Pancreas (tissue), 10 donors: ENCODE measurements at places on chromosomes 4 and X. TPM values are rescaled to one million over a fixed set of nuclear protein-coding genes. Genes with fewer than 3 reads are reported as not detected.

DNA sequence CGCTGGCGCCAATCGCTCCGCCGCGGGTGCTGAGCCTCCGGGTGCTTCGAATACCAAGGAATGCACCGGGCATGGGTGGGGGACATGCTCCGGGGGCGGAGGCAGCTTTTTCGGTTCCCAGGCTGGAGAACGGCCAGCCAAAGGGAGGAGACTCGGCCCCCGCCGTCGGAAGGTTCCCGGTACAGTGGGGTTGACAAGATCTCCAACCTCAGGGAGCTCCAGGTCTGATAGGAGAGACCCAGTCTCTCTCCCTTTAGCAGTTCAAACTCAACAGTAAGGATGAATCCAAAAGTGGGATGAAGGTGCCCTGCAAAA lies 29.1 kb upstream of the BCORL1 start:
- no peaks in the 10 kb centered on the region for H3K27me3 ChIP-seq
- no peaks in the 10 kb centered on the region for H3K4me1 ChIP-seq
- H3K27ac ChIP-seq = no peak overlapping the region
- no peak for DNase-seq
- H3K4me3 ChIP-seq = peak overlapping the region; percentile 14

DNA sequence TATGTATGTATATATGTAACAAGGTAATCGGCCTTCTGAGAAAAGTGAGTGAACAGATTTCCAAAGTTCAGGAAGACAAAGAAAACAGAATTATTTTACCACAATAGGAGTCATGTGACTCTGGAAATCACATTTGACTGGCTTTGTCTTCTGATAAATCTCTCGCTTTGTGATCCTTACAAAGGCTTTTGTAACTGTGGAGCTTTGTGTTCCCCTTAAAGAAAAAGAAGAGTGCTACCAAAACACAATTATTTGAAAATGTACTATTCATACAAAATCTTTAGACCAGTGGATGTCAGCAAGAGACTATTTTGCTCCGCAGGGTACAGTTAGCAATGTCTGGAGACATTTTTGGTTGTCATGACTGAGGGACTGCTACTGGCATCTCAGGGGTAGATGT lies 238.8 kb downstream of the LDB2 start:
- H3K27ac ChIP-seq = no peak overlapping the region
- no peak for DNase-seq
- H3K4me3 ChIP-seq = no peak overlapping the region
- H3K36me3 ChIP-seq = no peaks in the 10 kb centered on the region
- no peaks in the 10 kb centered on the region for H3K4me1 ChIP-seq

DNA sequence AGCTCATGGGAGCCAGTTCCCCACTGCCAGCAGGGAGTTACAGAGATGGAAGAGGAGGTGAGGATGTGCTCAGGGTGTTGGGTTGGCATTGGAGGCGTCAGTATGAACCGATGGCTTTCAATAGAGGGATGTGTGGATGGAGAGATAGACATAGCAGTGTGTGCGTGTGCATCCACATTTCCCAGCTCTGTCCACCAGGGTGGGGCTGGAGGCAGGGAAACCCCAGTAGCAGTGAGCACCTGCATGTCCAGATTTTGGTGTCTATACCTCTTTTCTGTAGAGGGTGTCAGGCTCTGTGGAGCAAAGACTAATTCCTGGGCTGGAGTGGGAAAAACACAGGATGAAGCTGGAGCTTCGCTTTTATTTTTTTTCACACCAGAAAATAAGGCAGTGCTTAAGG lies 37.2 kb upstream of the HGFAC start:
- H3K4me3 ChIP-seq = no peak overlapping the region
- no peaks in the 10 kb centered on the region for H3K27me3 ChIP-seq
- no peaks in the 10 kb centered on the region for H3K4me1 ChIP-seq
- no peak for DNase-seq
- H3K27ac ChIP-seq = no peak overlapping the region
- H3K36me3 ChIP-seq = no peaks in the 10 kb centered on the region

GRCh38 chr4:182555997-182556418 lies 312.8 kb downstream of the TENM3 start:
- H3K36me3 ChIP-seq = no peaks in the 10 kb centered on the region
- no peak overlapping the region for H3K4me3 ChIP-seq
- H3K27me3 ChIP-seq = no peaks in the 10 kb centered on the region
- no peaks in the 10 kb centered on the region for H3K4me1 ChIP-seq

- peak overlapping the region; percentile 99 for H3K4me3 ChIP-seq
- no peaks in the 10 kb centered on the region for H3K36me3 ChIP-seq
- H3K27ac ChIP-seq = peak overlapping the region; percentile 69
- no peaks in the 10 kb centered on the region for H3K4me1 ChIP-seq
- DNase-seq = no peak
Measured at GRCh38 chr4:499567-499966, 557 bp downstream of the PIGG start.

GRCh38 chr4:140720387-140721304 lies 35.5 kb downstream of the TBC1D9 start:
- no peak overlapping the region for H3K4me3 ChIP-seq
- peaks cover 18% of the 10 kb centered on the region for H3K4me1 ChIP-seq
- no peaks in the 10 kb centered on the region for H3K27me3 ChIP-seq
- no peaks in the 10 kb centered on the region for H3K36me3 ChIP-seq
- no peak for DNase-seq
- peak overlapping the region; percentile 31 for H3K27ac ChIP-seq

- H3K4me3 ChIP-seq = no peak overlapping the region
- H3K36me3 ChIP-seq = no peaks in the 10 kb centered on the region
- no peaks in the 10 kb centered on the region for H3K27me3 ChIP-seq
- no peaks in the 10 kb centered on the region for H3K4me1 ChIP-seq
- no peak for DNase-seq
Measured at GRCh38 chr4:153890761-153891160, 101.9 kb upstream of the SFRP2 start.

DNA sequence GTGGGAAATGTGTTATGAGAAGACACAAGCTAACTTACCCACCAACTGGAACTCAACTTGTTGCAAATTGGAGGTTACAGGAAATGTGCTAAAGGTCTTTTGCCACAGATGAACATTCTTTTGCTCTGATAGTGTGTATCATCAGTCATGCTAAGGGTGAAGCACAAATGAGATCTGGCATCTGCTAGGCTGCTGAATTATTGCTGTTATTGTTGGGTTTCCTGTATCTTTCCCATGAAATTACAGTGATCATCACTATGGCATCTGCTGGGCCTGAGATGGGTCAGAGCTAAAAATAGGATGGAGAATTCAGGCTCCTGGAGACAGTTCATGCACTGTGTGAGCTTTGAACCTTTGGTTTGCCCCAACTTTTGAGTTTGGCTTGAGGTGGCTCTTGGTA lies 124.5 kb downstream of the NPNT start:
- H3K27ac ChIP-seq = no peak overlapping the region
- no peaks in the 10 kb centered on the region for H3K36me3 ChIP-seq
- H3K4me1 ChIP-seq = no peaks in the 10 kb centered on the region
- H3K4me3 ChIP-seq = no peak overlapping the region
- DNase-seq = no peak

- no peaks in the 10 kb centered on the region for H3K36me3 ChIP-seq
- H3K27ac ChIP-seq = no peak overlapping the region
- H3K4me1 ChIP-seq = no peaks in the 10 kb centered on the region
- no peaks in the 10 kb centered on the region for H3K27me3 ChIP-seq
- H3K4me3 ChIP-seq = no peak overlapping the region
Measured at GRCh38 chrX:108312011-108312410, 126.2 kb downstream of the COL4A6 start.

DNA sequence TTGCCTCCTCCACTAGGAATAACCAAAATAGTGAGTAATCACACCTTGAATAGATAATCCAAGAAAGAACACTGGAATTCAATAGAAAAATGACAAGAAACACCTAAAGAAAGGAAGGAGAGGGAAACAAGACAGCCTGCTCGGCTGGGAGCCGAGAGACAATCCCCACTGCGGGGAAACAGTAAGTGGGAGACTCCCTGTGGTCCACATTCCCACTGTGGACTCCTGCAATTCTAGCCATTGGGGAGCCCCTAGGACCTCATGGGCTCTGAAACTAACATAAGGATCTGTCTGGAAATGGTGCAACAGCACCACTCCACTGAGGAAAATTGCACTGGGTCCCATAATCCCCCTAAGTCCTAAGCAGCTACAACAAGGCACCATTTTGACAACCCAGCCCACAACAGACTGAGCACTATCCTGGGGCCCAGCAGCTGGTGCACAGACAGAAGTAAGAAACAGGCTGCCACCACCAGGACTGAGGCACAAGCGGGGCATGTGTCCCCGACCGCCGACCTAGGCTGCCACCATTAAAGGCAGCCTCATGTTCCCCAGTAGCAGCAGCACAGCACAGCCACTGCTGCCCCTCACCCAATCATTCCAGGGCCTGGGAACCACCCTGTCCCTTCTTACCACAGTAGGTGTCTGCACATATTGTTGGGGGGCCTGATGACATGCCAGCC lies 14.2 kb downstream of the LRBA start:
- no peaks in the 10 kb centered on the region for H3K36me3 ChIP-seq
- H3K27ac ChIP-seq = no peak overlapping the region
- H3K27me3 ChIP-seq = no peaks in the 10 kb centered on the region
- no peaks in the 10 kb centered on the region for H3K4me1 ChIP-seq
- no peak overlapping the region for H3K4me3 ChIP-seq
- no peak for DNase-seq

- no peak for DNase-seq
- no peak overlapping the region for H3K4me3 ChIP-seq
- no peaks in the 10 kb centered on the region for H3K27me3 ChIP-seq
- no peaks in the 10 kb centered on the region for H3K4me1 ChIP-seq
- no peaks in the 10 kb centered on the region for H3K36me3 ChIP-seq
Measured at GRCh38 chr4:63580796-63581475, 828.3 kb downstream of the TECRL start.

GRCh38 chr4:111045992-111046391 lies 423.1 kb upstream of the PITX2 start:
- no peaks in the 10 kb centered on the region for H3K36me3 ChIP-seq
- no peak overlapping the region for H3K27ac ChIP-seq
- H3K4me3 ChIP-seq = no peak overlapping the region
- H3K4me1 ChIP-seq = no peaks in the 10 kb centered on the region
- no peaks in the 10 kb centered on the region for H3K27me3 ChIP-seq
- no peak for DNase-seq

DNA sequence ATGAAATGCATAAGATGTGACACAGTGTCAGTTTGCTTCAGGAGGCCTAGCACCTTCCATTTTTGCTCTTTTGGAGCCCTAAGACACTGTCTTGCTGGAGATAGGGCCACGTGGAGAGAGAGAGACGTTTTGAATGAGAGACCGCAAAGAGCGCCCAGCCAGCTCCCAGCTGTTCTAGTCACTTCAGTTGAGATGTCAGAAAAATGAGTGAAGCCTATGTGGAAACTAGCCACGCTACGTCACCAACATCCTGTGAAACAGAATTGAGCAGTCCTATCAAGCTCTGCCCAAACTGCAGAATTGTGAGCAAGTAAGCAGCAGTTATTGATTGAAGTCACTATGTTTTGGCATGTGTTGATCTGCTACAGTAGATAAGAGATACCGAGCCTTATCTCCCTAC lies 13.1 kb downstream of the GPR82 start:
- no peaks in the 10 kb centered on the region for H3K36me3 ChIP-seq
- DNase-seq = no peak
- no peaks in the 10 kb centered on the region for H3K4me1 ChIP-seq

GRCh38 chr4:38180456-38180855 lies 220.3 kb downstream of the PTTG2 start:
- H3K27ac ChIP-seq = no peak overlapping the region
- H3K4me3 ChIP-seq = no peak overlapping the region
- no peaks in the 10 kb centered on the region for H3K36me3 ChIP-seq
- no peaks in the 10 kb centered on the region for H3K27me3 ChIP-seq
- no peak for DNase-seq

DNA sequence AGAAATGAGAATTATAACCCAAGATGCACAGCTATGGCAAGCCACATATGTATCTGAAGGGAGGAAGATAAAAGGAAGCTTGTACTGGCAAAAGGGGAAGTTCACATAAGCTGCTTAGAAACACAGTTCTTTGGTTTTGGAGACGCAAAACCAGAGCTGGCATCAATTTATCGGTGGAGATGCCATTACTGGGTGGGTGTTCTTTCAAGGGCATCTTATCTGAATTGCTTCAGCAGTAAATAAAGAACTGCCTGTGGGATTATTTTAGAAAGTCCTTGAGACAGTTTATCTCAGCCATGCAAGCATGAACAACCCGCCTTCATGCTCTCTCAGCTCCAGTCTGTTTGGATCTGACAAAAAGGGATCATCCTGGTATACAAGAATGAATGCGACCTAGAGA lies 60.8 kb downstream of the DDX60 start:
- H3K4me1 ChIP-seq = no peaks in the 10 kb centered on the region
- no peak overlapping the region for H3K4me3 ChIP-seq
- H3K27me3 ChIP-seq = no peaks in the 10 kb centered on the region
- no peak for DNase-seq

GRCh38 chr4:140151699-140152012 lies 2.3 kb downstream of the MAML3 start:
- H3K4me1 ChIP-seq = peaks cover 37% of the 10 kb centered on the region
- H3K4me3 ChIP-seq = peak overlapping the region; percentile 69
- H3K27ac ChIP-seq = peak overlapping the region; percentile 92
- no peaks in the 10 kb centered on the region for H3K27me3 ChIP-seq
- H3K36me3 ChIP-seq = no peaks in the 10 kb centered on the region
- peak; percentile 76 for DNase-seq

- H3K36me3 ChIP-seq = no peaks in the 10 kb centered on the region
- peaks cover 4% of the 10 kb centered on the region for H3K4me1 ChIP-seq
- no peak overlapping the region for H3K27ac ChIP-seq
Measured at GRCh38 chrX:38837389-38837788, 36.1 kb downstream of the MID1IP1 start.

- no peaks in the 10 kb centered on the region for H3K4me1 ChIP-seq
- no peak overlapping the region for H3K27ac ChIP-seq
- no peak for DNase-seq
- no peak overlapping the region for H3K4me3 ChIP-seq
Measured at GRCh38 chrX:13023567-13023966, 20.9 kb downstream of the FAM9C start.

USO1 gene
- total RNA-seq = 58.2 TPM

SERTM2 gene
- total RNA-seq = not detected

NPY1R gene
- total RNA-seq = 3.7 TPM

UGT2B11 gene
- total RNA-seq = not detected

HEPH gene
- 1.4 TPM for total RNA-seq

PRRG3 gene
- total RNA-seq = 0.14 TPM

PGK1 gene
- total RNA-seq = 39.1 TPM

TLR8 gene
- 0.05 TPM for total RNA-seq

PTTG2 gene
- 0.94 TPM for total RNA-seq

PSAPL1 gene
- not detected for total RNA-seq

SMIM10L2A gene
- total RNA-seq = 1.4 TPM

FGF16 gene
- total RNA-seq = not detected
